ENCODE measurements at places on chromosomes 3 and 15. TPM values are rescaled to one million over a fixed set of nuclear protein-coding genes. Genes with fewer than 3 reads are reported as not detected.

TAGLN3 gene
- not detected for polyA plus RNA-seq

IL16 gene
- polyA plus RNA-seq, result 256 TPM

PLSCR2 gene
- polyA plus RNA-seq, result not detected

PDHB gene
- polyA plus RNA-seq, result 146 TPM

LRRC31 gene
- not detected for polyA plus RNA-seq

EFCAB12 gene
- polyA plus RNA-seq, result 0.13 TPM

CLDN18 gene
- polyA plus RNA-seq, result not detected

CPN2 gene
- not detected for polyA plus RNA-seq

MANF gene
- 34.5 TPM for polyA plus RNA-seq

LRRC3B gene
- not detected for polyA plus RNA-seq

CDHR4 gene
- polyA plus RNA-seq, result not detected

DAPK2 gene
- not detected for polyA plus RNA-seq

- H3K36me3 ChIP-seq, result no peaks in the 10 kb centered on the region
- H3K4me1 ChIP-seq, result no peaks in the 10 kb centered on the region
- no peak overlapping the region for H3K4me3 ChIP-seq
- no peak for DNase-seq
Observed at GRCh38 chr3:18153571-18154173, 271.5 kb downstream of the SATB1 start.

DNA sequence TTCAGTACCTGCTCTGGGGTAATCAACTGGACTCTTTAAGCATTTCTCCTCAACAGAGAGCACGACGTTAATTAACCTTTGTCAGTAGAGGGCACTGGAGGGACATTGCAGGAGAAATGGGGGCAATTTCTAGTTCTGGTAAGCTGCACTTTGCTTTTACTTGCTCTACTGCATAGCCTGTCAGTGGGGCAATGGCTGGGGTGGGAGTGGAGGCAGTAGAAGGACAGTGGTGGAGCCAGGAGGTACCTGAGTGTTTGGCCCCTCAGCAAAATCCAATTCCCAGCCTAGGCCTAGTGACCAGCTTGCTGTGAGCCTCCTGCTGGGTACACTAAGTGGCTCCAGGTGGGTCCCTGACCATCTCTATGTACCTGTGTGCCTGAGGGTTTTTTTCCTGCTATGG, 18.3 kb upstream of the MED12L start:
- H3K36me3 ChIP-seq, result no peaks in the 10 kb centered on the region
- H3K4me1 ChIP-seq, result no peaks in the 10 kb centered on the region
- H3K27ac ChIP-seq, result no peak overlapping the region

GRCh38 chr15:43325039-43325684, 5.2 kb downstream of the LCMT2 start:
- H3K27ac ChIP-seq, result no peak overlapping the region
- H3K27me3 ChIP-seq, result no peaks in the 10 kb centered on the region
- H3K36me3 ChIP-seq, result peaks cover 3% of the 10 kb centered on the region
- no peak overlapping the region for H3K4me3 ChIP-seq

DNA sequence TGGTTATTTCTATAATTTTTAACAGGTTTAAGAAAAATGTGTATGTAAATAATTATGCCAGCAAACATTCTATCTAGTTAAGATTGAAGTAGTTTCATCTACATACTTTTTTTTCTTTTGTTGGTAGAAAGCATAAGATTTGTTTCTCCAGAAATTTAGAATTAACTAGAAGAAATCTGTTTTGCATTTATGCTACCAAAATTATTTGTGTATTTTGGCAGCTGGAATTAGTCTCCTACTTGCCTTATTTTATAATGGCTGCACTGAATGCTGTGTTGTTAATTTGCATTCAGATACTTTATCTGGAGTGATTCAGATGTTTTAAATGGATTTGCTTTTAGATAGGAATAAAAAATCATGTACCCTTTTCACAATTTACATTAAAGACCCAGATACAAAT, 100.2 kb upstream of the NAALADL2 start:
- H3K4me1 ChIP-seq, result no peaks in the 10 kb centered on the region
- H3K36me3 ChIP-seq, result no peaks in the 10 kb centered on the region
- H3K27ac ChIP-seq, result no peak overlapping the region
- no peak overlapping the region for H3K4me3 ChIP-seq
- no peaks in the 10 kb centered on the region for H3K27me3 ChIP-seq
- no peak for DNase-seq

- H3K27me3 ChIP-seq, result no peaks in the 10 kb centered on the region
- DNase-seq, result no peak
- no peaks in the 10 kb centered on the region for H3K4me1 ChIP-seq
- no peaks in the 10 kb centered on the region for H3K36me3 ChIP-seq
Observed at GRCh38 chr3:29267226-29267625, 13.6 kb upstream of the RBMS3 start.

- peaks cover 9% of the 10 kb centered on the region for H3K4me1 ChIP-seq
- no peaks in the 10 kb centered on the region for H3K36me3 ChIP-seq
- no peak for DNase-seq
- H3K4me3 ChIP-seq, result no peak overlapping the region
Observed at GRCh38 chr3:43221076-43221475, 65.3 kb upstream of the SNRK start.

GRCh38 chr15:29140475-29141307, 128.9 kb downstream of the NSMCE3 start:
- H3K4me3 ChIP-seq, result no peak overlapping the region
- no peak overlapping the region for H3K27ac ChIP-seq
- H3K27me3 ChIP-seq, result no peaks in the 10 kb centered on the region
- no peak for DNase-seq
- H3K36me3 ChIP-seq, result no peaks in the 10 kb centered on the region
- no peaks in the 10 kb centered on the region for H3K4me1 ChIP-seq

GRCh38 chr3:37456270-37456708, 281.9 kb upstream of the LRRFIP2 start:
- DNase-seq, result no peak
- no peaks in the 10 kb centered on the region for H3K36me3 ChIP-seq
- no peak overlapping the region for H3K4me3 ChIP-seq
- no peak overlapping the region for H3K27ac ChIP-seq

- no peak for DNase-seq
- H3K36me3 ChIP-seq, result no peaks in the 10 kb centered on the region
- H3K4me3 ChIP-seq, result peak overlapping the region; percentile 41
- no peak overlapping the region for H3K27ac ChIP-seq
- H3K27me3 ChIP-seq, result no peaks in the 10 kb centered on the region
- H3K4me1 ChIP-seq, result peaks cover 14% of the 10 kb centered on the region
Observed at GRCh38 chr3:48186631-48187300, 1.5 kb downstream of the CDC25A start.

DNA sequence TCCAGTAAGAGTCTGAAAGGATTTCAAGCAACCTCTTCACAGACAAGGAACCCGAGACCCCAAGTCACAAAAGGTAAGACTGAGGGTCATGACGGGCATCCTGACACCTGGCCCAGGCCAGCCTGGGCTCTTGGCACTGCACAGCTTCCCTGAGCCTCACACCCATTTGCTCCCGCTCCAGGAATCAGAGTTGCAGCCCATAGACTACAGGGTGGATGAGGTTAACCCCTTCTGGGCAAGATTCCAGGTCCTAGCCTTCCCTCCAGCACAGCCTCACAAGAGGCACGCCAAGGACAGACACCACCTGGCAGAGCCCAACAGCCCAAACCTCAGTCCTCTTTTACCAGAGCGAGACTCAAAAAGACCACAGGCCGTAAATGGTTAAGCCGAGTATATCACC, 36.2 kb downstream of the RBPMS2 start:
- no peak overlapping the region for H3K27ac ChIP-seq
- no peak for DNase-seq
- H3K4me1 ChIP-seq, result no peaks in the 10 kb centered on the region
- H3K27me3 ChIP-seq, result no peaks in the 10 kb centered on the region
- H3K4me3 ChIP-seq, result no peak overlapping the region

DNA sequence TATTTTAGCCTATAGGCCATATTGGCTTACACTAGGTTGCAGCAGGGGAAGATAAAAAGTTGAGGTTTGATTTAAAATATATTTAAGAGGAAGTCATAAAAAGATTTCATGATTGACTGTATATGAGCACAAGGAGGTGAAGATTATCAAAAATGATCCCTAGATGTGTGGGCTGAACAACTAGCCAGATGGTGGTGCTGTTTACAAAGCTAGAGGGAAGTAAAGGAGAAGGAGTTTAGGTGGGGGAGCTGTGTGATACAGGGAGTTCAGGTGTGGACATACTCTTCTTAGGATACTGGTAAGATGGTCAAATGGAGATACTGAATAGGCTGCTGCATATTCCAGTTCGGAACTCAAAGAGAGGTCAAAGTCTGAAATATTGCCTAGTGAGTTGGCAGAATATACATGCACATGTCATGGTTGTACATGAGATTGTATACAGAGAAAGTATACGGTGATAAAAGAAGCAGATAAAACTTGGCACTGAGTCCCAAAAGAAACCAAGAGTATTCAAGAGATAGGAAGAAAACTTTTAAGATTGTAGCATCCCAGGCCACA, 727.8 kb downstream of the NLGN1 start:
- H3K4me3 ChIP-seq, result no peak overlapping the region
- H3K4me1 ChIP-seq, result no peaks in the 10 kb centered on the region
- no peak overlapping the region for H3K27ac ChIP-seq
- DNase-seq, result no peak

DNA sequence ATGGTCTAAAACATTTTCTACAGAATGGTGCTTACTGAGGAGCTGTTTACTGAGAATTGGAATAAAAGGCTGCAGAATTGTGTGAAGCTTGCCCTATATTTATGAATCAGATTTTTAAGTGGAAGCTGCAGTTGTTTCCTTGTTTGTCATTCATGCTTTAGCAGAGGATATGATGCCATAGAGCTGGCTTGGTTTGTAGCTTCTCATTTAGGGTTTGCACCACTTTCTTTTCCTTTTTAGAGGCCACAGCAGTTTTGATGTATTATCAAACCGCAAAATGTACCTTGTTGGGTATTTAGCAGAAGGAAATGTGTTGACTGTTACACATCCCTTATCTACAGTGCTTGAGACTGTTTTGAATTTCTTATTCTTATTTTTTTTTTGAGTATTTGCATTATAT, 66.2 kb downstream of the RASA2 start:
- H3K4me1 ChIP-seq, result peaks cover 52% of the 10 kb centered on the region
- peaks cover 53% of the 10 kb centered on the region for H3K36me3 ChIP-seq
- H3K27me3 ChIP-seq, result no peaks in the 10 kb centered on the region
- DNase-seq, result no peak
- peak overlapping the region; percentile 59 for H3K27ac ChIP-seq

DNA sequence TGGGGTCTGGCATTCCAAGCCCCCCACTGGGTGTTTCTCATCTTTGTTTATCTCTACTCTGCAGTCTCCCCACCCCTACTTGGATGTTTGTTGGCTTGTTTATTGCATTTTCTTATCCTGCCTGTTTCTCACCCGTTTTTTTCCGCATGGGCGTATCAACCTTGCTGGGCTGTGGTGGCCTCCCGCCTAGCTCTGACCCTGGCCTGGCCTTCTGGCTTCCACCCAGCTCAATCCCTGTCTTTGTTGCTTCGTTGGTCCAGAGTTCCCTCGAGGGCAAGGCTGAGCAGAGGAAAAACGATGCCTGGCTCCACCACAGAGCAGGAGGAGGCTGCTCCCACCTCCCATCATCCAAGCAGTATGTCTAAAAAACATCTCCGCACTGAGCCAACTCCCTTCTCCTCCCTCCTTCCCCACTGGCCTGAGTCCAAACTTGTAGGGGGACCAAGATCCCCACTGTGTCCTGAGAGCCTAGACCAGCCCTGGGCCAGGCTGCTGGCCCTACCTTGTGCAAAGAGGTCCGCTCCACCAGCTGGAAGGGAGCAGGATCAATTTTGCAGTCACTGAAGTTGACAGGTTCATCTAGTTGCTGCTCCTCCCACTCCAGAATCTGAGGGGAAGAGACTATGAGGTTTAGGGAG, 9.8 kb downstream of the CLCN2 start:
- peaks cover 4% of the 10 kb centered on the region for H3K4me1 ChIP-seq
- no peaks in the 10 kb centered on the region for H3K36me3 ChIP-seq
- H3K27ac ChIP-seq, result no peak overlapping the region
- no peak overlapping the region for H3K4me3 ChIP-seq

GRCh38 chr3:64743156-64743886, 55.5 kb upstream of the ADAMTS9 start:
- no peak overlapping the region for H3K27ac ChIP-seq
- no peaks in the 10 kb centered on the region for H3K36me3 ChIP-seq
- H3K27me3 ChIP-seq, result no peaks in the 10 kb centered on the region

- no peak for DNase-seq
- no peaks in the 10 kb centered on the region for H3K36me3 ChIP-seq
- no peak overlapping the region for H3K27ac ChIP-seq
- H3K4me1 ChIP-seq, result no peaks in the 10 kb centered on the region
Observed at GRCh38 chr3:36923523-36923943, 21.3 kb downstream of the TRANK1 start.

Measured in CD4-positive, CD25-positive, alpha-beta regulatory T cell (primary cell).